Keratinocyte (primary cell): ENCODE measurements at places on chromosomes 6 and 20. TPM values are rescaled to one million over a fixed set of nuclear protein-coding genes. Genes with fewer than 3 reads are reported as not detected.

Gene DNAH8
- under 0.01 to 0.01 TPM (median 0.01 TPM) in 3 replicates for polyA plus RNA-seq

Gene CLDN20
- polyA plus RNA-seq = 0.09 to 0.39 TPM in 2 of 3 replicates, not detected in the other

Gene OR2H1
- polyA plus RNA-seq = not detected in 3 replicates

Gene RNF144B
- polyA plus RNA-seq = 6.9 to 9.0 TPM (median 8.0 TPM) in 3 replicates

Gene LGSN
- not detected in 3 replicates for polyA plus RNA-seq

Gene OPRL1
- polyA plus RNA-seq = 0.25 to 0.54 TPM (median 0.32 TPM) in 3 replicates

DNA sequence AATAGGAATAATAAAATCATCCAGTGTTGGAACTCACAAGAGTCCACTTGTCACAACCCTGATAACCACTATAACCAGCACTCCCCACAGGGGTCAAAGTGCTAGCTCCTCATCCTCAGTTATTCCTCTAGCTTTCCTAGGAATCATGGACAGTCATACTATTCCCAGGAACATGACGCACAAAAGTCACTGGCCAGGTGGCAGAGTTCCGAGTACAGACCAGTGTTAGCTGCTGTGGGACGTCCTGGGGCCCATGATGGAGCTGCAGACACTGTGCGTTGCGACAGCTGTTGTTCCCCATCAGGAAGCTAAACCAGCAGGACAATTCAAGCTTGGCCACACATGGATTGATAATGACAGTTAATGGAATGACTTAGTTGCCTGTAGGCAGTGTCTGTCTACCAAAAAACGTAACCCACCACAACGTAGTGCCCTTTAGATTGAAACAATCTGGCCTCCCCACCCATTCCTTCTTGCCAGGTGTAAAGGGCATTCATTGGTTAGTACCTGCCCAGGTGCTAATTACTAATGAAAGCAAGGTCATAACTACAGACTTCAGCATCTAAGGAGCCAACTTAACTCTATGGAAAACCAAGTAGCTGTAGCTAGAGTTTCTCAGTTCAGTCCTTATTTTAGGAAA is 17.4 kb downstream of the EZR start:
- peaks cover 64% of the 10 kb centered on the region for H3K4me1 ChIP-seq
- no peak overlapping the region for H3K27ac ChIP-seq
- H3K36me3 ChIP-seq = peaks cover 3% of the 10 kb centered on the region
- no peak for DNase-seq
- H3K4me3 ChIP-seq = no peak overlapping the region

DNA sequence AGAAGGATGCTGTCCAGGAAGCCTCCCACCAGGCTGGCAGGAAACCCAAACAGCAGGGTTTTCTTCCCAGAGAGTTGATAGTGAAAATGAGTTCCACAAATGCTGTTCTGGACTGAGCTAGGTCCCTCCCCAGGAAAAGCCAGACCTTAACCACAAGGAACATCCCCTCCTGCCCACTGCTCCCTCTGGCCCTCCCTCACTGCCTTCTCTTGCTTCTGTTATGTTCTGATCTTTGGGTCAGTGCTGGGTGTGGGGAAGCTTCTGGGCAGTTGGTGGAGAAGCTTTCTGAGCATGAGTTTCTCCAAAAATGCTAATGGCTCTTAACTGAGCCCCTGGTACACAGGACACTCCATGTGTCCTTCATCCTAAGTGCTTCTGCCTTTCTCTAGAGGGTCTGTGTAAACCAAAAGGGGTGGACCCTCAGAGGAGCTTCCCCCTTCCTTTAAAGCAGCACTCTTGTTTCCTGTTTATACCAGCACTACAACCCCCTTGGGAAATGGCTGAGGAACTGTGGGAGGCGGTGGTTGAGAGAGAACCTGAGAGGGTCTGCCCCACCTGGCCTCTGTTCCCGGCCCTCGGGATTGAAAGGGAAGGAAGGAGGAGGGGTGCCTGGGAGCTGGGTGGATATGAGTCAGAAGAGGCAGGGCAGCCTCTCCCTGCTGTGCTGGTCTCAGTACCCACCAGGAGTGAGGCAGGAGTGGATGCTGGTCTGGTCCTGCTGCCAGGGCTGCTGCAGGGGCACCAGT is 42.0 kb downstream of the CDS2 start:
- H3K4me3 ChIP-seq = no peak overlapping the region
- H3K27me3 ChIP-seq = no peaks in the 10 kb centered on the region
- peak overlapping the region; percentile 39 for H3K27ac ChIP-seq
- DNase-seq = no peak

DNA sequence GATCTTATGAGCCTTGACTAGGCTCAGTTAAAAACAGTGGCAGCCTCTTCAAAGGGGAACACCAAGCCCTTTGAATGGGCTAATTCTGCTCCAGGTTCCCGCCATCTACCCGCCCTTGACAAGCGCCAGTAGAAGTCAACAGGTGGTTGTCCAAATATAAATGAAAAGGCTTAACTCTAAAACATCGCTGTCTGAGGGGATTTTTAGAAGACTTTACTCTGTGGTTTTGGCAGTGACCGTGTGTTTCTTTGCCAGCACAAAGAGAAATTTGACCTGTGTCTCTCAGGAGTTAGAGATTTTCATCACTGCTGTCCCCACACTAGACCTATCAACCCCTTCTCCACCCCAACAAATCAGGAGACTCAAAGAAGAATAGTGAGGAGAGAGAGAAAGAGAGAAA is 19.8 kb upstream of the SIM1 start:
- no peaks in the 10 kb centered on the region for H3K36me3 ChIP-seq
- no peak for DNase-seq
- no peak overlapping the region for H3K4me3 ChIP-seq
- H3K27ac ChIP-seq = no peak overlapping the region

DNA sequence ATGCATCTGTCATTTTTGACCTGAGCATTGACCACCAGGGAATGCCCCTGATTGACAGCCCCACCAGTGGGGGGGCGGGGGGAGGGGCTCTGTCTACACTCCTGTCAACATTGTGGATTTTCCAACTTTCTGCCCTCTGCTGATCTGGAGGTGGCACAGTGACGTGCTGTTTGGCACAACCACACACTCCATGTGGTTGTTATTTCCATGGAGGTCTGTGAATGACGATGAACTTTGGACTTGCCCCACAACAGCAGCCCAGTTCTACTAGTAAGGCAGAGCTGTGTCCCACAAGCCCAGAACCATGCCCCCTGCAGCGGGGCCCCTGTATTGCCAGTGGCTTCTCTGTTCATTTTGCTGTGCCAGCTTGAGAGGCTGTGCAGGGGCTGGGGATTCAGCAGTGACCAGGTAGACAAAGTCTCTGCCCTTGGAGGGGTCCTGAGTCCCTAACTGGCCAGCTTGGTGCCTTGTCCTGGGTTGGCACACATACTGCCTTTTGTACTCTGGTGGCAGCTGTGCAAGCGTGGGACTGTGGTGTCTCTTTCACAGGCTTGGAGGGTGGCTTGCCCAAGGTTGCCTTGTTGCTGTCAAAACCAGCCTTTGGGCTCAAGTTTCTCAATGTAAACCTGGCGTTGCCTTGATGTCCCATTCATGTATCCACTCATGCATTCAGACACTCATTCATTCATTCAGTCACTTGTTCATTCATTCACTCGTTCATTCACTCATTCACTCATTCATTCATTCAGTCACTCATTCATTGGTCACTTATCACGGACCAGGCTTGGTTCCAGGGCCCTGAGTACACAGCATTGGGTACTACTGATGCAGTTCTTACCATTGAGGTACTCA is 108.5 kb downstream of the SYCP2 start:
- no peak overlapping the region for H3K27ac ChIP-seq
- H3K36me3 ChIP-seq = no peaks in the 10 kb centered on the region
- H3K27me3 ChIP-seq = peaks cover 4% of the 10 kb centered on the region
- H3K4me3 ChIP-seq = no peak overlapping the region
- no peak for DNase-seq

DNA sequence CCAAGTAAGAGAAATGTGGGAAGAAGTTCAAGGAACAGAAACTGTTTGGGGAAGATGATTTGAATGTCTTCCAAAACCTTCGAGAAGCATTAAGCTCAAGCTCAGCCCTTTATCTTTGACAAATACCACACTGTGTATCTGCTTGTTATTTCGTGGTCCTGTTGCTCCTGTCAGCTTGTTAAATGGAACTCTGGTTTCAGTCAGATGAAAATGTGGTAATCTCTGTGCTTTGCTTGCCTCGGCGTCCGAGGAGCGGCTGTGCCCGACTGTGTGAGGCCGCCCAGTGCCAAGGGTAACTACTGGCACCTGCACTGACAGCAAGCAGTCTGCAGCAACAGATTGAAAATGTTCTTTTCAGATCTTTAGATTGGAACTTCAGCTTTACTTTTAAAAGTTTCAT is 577.9 kb upstream of the FLRT3 start:
- no peak overlapping the region for H3K4me3 ChIP-seq
- no peak overlapping the region for H3K27ac ChIP-seq
- no peaks in the 10 kb centered on the region for H3K36me3 ChIP-seq
- peaks cover 12% of the 10 kb centered on the region for H3K4me1 ChIP-seq

- no peak for DNase-seq
- no peak overlapping the region for H3K4me3 ChIP-seq
- H3K4me1 ChIP-seq = no peaks in the 10 kb centered on the region
- H3K27ac ChIP-seq = no peak overlapping the region
- no peaks in the 10 kb centered on the region for H3K36me3 ChIP-seq
- no peaks in the 10 kb centered on the region for H3K27me3 ChIP-seq
These were observed 86.9 kb downstream of the COL21A1 start for GRCh38 chr6:56160489-56160888.

DNA sequence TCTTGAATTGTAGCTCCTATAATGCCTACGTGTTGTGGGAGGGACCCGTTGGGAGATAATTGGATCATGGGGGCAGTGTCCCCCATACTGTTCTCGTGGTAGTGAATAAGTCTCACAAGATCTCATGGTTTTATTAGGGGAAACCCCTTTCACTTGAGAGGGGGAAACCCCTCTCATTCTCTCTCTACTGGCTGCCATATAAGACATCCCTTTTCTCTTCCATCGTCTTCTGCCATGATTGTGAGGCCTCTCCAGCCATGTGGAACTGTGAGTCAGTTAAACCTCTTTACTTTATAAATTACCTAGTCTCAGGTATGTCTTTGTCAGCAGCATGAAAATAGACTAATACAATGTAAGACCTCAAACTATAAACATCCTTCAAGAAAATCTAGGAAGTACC is 23.1 kb downstream of the PAQR8 start:
- no peaks in the 10 kb centered on the region for H3K27me3 ChIP-seq
- no peak for DNase-seq
- H3K4me1 ChIP-seq = peaks cover 15% of the 10 kb centered on the region
- H3K36me3 ChIP-seq = no peaks in the 10 kb centered on the region
- H3K27ac ChIP-seq = no peak overlapping the region

DNA sequence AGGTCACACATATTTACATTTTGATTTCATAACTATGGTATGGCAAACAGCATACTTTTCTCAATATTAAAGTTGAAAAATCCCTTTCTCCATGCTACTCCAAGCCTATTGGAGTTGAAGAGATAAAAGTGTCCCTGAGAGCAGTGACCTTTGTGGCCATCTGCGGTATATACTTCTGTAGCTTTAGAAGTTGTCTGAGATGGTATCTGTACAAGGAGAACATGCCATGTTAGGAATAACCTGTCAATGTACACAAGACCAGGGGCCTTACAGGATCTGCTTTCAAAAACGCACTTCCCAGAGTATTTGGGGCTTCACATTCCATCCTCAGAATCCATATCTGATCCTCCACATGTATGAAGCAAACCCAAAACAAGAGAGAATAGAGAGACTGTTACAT is 226.7 kb downstream of the MEI4 start:
- no peak overlapping the region for H3K27ac ChIP-seq
- H3K4me3 ChIP-seq = no peak overlapping the region
- no peak for DNase-seq
- no peaks in the 10 kb centered on the region for H3K36me3 ChIP-seq
- H3K4me1 ChIP-seq = no peaks in the 10 kb centered on the region

GRCh38 chr6:145863366-145863765 is 48.8 kb upstream of the FBXO30 start:
- H3K4me1 ChIP-seq = no peaks in the 10 kb centered on the region
- no peaks in the 10 kb centered on the region for H3K36me3 ChIP-seq
- H3K27me3 ChIP-seq = no peaks in the 10 kb centered on the region
- H3K27ac ChIP-seq = no peak overlapping the region

DNA sequence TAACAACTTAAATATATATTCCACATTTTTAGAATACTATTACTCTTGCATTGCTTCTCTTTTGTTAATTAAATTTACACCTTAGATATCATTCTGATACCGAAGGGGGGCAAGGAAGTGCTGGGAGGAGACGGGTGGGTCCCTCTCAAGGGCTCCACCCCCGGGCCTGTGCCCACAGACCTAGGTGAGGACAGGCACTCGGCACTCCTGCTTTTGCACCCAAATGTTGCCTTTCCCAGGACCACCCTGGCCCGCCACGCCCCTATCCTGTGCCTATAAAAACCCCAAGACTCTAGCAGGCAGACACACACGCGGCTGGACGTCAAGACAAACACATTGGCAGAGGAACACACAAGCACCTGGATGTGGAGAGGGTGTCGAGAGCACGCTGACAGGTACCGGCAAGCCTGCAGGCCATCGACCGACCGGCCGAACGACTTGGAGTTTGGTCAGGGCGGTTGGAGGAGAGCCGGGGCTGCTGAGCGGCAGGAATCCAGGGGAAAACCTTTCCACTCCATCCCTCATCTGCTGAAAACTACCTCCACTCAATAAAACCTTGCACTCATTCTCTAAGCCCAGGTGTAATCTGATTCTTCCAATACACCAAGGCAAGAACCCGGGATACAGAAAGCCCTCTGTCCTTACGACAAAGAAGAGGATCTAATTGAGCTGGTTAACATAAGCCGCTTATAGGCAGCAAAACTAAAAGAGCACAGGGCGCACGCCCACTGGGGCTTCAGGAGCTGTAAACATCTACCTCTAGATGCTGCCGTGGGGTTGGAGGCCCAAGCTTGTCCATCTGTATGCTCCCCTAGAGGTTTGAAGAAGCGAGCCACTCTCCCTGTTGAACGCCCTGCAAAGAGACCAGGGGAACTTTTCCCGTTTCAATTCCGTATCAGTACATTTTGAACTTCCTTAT is 197.4 kb upstream of the PRSS16 start:
- DNase-seq = no peak
- no peaks in the 10 kb centered on the region for H3K36me3 ChIP-seq
- no peak overlapping the region for H3K4me3 ChIP-seq
- H3K27me3 ChIP-seq = no peaks in the 10 kb centered on the region
- H3K27ac ChIP-seq = no peak overlapping the region

DNA sequence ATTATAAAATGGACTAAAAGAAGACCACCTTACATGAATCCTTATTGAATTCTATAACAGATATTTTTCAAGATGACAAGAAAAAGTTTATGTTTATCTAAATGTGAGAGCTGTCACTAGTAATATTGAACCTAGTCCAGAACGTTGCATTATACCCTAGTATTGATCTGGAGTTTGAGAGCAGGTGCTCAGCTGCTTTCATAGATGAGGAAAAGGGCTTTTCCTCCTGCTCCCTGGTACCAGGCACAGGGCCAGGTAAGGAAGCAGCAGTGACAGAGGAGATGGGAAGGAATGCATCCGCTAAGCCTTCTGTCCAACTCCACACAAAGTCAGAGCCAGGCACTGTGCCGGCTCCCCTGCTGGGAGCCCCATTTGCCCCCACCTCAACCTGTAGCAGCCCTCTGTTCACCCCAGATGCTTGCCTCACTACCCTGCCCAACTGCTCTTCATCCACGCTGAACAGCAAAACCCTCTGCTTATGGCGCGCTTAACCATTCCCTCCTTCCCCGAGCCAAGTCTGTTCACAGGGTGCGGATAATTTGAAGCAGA is 393.1 kb downstream of the FRK start:
- H3K4me3 ChIP-seq = no peak overlapping the region
- DNase-seq = no peak
- no peaks in the 10 kb centered on the region for H3K4me1 ChIP-seq
- H3K27ac ChIP-seq = no peak overlapping the region

- no peak for DNase-seq
- H3K36me3 ChIP-seq = no peaks in the 10 kb centered on the region
- no peaks in the 10 kb centered on the region for H3K4me1 ChIP-seq
- H3K27ac ChIP-seq = no peak overlapping the region
- H3K4me3 ChIP-seq = no peak overlapping the region
These were observed 253.3 kb downstream of the ERMARD start for GRCh38 chr6:170004585-170005210.
